Kidney epithelial cell (primary cell): ENCODE measurements at places on chromosomes 1 and 21.

DNA sequence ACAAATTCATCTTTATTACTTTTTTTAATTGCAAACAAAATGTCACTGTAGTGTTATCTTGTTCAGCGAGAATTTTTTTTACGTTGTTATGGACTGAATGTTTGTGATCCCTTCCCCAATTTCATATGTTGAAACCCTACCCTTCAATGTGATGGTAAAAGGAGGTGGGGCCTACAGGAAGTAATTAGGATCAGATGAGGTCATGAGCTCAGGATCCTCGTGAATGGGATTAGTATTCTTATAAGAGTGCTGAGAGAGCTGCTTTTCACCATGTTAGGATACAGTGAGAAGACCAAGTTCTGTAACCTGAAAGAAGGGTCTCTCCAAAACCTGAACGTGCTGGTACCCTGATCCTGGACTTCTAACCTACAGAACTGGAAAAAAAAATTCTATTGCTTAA, 646.0 kb upstream of the TMPRSS15 start:
- no peak for DNase-seq

- no peak for DNase-seq
These were observed 56.7 kb downstream of the LACTBL1 start for GRCh38 chr1:22915816-22916470.

- no peak for DNase-seq
These were observed 18.5 kb downstream of the FAM89A start for GRCh38 chr1:231021540-231022031.

- DNase-seq, result no peak
These were observed 9.0 kb downstream of the CREG1 start for GRCh38 chr1:167544447-167545093.

DNA sequence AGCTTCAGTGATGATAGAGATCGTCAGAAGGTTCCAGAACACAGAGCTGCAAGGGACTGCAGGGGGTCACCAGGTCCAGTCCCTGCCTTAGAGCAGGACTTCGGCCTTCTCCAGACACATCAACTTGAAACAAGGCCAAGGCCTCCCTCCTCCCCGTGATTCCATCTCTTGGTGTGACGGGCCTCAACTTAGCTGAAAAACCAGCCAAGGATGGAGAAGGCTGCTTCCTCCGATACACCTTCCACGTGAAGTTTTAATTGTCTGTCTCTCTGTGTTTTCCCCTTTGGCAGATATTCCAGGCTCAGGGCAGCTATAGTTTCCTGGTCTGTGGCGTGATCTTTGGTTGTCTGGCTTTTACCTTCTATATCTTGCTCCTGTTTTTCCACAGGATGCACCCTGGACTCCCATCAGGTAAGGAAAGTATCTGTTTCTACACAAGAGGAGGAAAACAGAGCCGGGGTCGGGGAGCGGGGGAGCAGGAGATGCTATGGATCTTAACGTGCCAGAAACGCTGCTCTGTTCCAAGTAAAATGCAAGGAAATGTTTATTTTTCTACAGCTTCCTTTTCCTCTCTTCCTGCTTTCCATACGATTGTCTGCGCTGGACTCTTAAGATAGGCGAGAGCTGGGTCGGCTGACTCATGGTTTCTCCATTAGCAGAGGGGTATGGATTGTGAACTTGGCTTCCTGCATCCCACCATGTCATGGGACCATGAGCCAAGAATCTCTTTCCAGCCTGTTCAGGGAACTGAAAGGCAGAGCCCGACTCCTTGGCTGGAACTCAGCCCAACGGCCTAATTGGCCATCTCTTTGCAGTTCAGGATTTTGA, 32.8 kb downstream of the ELK4 start:
- DNase-seq, result no peak

- peak; percentile 87 for DNase-seq
These were observed 73.3 kb downstream of the MRPL37 start for GRCh38 chr1:54273092-54273794.

DNA sequence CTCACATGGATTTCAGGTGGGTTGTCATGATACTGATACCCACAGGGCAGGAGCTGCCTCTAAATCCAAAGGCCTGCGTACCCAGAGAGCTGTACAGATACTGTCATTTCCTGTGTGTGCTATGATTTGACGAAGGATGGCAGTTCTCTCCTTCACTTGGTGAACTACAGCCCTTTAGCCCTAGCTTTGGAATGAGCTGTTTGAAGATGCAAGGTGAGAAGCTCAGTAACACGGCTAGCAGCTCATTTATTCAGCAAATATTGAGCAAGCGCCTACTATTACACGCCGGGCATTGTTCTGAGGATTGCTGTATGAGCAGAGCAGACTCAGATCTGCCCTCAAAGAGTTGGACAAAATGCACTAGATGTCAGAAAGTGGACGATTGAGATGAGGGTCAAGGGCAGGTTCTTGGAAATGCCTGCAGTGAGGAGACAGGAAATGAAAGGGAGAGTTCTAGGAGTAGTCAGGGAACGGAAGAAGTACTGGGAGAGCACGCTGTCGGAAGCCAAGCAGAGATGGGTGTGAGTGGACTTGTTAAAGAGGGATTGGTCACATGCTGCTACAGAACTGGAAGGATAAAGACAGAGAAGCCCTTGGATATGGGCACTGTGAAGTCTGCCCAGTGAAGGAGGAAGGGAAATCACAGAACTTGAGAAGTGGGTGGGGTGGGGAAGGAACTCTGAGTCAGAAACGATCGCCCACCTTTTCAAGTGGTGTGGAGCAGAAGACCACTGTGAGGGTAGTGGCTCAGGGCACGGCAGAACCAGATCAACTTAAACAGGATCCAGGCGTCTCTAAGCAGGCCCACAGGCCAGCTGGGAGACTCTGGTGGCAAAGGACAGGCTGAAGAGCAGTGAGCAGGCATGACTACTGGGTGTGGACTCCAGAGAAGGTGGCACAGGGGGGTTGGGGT, 7.1 kb downstream of the PTGFRN start:
- DNase-seq, result no peak

DNA sequence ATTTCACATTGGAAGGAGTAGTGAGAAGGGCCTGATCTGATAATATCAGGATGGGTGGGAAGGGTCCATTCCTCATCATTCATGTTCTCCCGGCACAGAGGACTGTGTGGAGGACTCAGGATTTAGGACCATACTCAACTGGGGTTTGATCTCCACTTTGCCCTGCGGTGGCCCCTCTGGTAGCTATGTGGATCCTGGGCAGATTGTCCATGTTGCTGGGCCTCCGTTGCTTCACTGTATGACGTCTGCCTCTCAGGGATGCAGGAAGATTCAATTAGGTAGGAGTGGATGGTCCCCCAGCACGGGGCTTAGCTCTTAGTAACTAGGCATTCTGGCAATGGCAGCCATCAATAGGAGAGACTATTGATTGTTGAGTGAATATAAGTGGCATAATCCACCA, 2.3 kb downstream of the ETS2 start:
- no peak for DNase-seq

- DNase-seq, result no peak
These were observed 1.6 kb downstream of the TENT5C start for GRCh38 chr1:117607471-117607870.

- no peak for DNase-seq
These were observed 32.4 kb upstream of the PTGFRN start for GRCh38 chr1:116877141-116877818.

GRCh38 chr21:36250423-36251075, 69.4 kb upstream of the MORC3 start:
- no peak for DNase-seq

DNA sequence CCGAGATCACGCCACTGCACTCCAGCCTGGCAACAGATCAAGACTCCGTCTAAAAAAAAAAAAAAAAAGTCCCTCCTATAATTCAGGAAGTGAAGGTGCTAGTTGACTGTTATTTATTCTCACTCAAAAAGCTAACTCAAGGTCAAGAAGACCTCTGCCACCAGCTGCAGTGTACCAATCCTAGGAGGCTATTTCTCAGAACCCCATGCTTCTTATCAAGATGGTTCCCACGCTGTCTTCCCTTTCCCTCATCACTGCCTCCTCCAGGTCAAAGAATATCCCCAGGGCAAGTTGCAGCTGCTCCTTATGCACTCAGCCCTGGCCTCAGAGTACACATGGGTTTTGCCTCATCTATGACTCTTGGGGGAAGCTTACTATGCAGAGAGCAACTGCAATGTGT, 53.6 kb downstream of the RERE start:
- DNase-seq, result no peak

DNA sequence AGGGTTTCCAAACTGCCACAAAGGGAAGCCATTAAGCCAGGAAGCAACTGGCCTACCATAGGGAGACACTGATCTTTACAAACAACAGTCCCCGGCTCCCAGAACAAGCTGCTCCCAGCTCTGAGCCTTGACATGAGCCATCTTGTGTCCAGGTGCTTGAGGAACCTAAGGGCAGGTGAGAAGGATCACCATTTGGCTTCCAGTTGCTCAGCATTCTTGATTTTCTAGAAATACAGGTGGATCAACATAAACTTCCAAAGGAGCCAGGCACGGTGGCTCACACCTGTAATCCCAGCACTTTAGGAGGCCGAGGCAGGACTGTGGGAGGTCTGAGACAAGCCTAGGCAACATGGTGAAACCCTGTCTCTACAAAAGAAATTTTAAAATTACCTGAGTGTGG, 21.6 kb downstream of the ZBTB17 start:
- DNase-seq, result no peak

- no peak for DNase-seq
These were observed 5.0 kb downstream of the DMRTB1 start for GRCh38 chr1:53463961-53464899.

GRCh38 chr1:110208916-110209645, 1.0 kb upstream of the KCNC4 start:
- no peak for DNase-seq

DNA sequence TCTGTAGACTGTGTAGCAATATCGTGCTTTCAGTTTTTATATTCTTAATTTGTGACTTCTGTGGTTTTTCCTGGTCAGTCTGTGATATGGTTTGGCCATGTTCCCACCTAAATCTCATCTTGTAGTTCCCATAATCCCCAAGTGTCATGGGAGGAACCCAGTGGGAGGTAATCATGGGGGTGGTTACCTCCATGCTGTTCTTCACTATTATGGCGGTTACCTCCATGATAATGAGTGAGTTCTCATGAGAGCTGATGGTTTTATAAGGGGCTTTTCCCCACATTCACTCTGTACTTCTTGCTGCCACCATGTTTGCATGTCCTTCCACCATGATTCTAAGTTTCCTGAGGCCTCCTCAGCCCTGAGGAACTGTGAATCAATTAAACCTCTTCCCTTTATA, 169.8 kb downstream of the LEPR start:
- DNase-seq, result no peak

- DNase-seq, result no peak
These were observed 25.0 kb downstream of the TATDN3 start for GRCh38 chr1:212816567-212817278.

GRCh38 chr1:152044386-152044785, 7.6 kb upstream of the S100A11 start:
- no peak for DNase-seq

DNA sequence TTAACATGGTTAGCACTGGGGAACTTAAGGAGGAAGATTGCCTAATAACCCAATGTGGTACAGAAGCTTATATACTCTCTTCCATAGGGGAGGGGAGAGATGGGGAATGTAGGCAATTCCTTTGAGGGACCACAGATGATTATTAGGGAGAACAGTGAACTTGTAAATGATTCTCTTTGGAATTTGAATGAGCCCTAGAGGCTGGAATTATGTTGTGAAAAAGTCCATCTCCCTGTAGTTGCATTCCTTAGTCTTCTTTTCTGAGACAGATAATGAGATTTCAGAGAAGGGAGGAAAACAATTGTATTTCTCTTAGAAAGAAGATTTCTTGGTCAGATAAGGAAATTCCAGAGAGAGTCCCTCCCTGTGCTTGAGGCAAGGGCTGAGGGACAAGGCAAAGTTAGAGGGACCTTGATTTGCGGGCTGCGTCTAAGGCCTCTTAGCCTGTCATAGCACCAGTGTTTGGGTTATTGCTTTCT, 89.0 kb upstream of the HMCN1 start:
- DNase-seq, result no peak

- DNase-seq, result no peak
These were observed 22.7 kb downstream of the UTP25 start for GRCh38 chr1:209850342-209850979.

GRCh38 chr1:48869116-48869893, 92.6 kb upstream of the BEND5 start:
- no peak for DNase-seq

DNA sequence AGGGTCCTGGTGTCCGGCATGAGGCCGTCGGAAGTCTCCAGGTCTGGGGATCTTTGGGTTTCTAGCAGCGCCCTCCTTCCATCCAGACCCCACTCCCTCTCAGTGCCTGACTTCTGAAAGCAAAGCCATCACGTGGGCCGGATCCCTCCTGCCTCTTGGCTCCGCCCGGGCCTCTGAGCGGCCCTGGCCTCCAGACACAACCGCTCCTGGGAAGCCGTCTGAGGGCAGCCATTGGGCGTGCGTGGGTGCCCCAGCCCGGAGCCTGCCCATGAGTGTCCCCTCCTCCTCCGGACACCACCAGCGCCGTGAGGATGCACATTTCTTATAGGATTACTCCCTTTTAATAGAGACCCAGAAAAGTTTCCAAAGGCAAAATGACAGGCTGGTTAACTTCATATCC, 137.0 kb upstream of the ARHGEF16 start:
- no peak for DNase-seq
